ENCODE measurements at places on chromosomes 5 and 9.

- DNase-seq, result peak; percentile 74
Observed at GRCh38 chr9:123925819-123926218, 4.1 kb downstream of the DENND1A start.

DNA sequence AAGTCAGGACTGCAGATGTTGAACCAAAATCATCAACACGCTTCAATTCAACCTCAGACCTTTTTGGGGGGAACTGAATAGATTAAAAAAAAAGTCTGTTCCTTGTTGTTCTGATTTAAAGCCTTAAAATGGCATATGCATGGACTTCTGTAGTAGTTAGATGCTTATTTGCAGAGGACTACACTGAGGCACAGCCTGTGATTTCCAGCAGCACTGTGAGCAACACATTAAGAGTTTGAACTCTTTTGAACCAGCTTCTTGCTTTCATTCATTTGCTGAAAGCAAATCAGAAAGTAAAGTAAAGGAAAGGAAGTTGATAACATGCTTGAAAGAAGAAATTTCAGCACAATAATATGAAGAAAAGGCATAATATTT, 60.7 kb upstream of the DMAC1 start:
- no peak for DNase-seq

- no peak for DNase-seq
Observed at GRCh38 chr5:98978528-98978927, 49.7 kb upstream of the CHD1 start.

- no peak for DNase-seq
Observed at GRCh38 chr5:145775893-145776444, 59.2 kb downstream of the PRELID2 start.

GRCh38 chr9:131478421-131478868, 24.3 kb upstream of the POMT1 start:
- peak; percentile 42 for DNase-seq

GRCh38 chr9:132791699-132792240, 86.3 kb downstream of the AK8 start:
- DNase-seq, result no peak

GRCh38 chr5:171355302-171355724, 32.3 kb upstream of the NPM1 start:
- no peak for DNase-seq

- no peak for DNase-seq
Observed at GRCh38 chr5:88401686-88402085, 133.0 kb upstream of the TMEM161B start.

DNA sequence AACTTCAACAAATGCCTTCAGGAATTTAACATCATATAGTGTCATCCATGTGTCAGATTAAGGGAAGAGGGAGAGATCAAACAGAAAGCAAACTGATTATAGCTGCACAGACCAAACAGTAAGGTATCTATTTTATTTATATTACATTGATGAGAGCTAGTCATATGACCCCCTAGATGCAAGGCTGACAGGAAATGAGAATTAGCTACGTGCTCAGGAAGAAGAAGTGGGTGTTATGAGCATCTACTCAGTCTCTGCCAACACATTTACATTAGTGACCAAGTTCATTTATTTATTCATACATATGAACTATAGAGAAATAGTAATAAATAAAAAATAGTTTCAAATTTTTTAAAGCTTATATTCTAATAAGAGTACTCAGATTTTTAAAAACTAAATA, 787.3 kb downstream of the KCTD16 start:
- DNase-seq, result no peak

DNA sequence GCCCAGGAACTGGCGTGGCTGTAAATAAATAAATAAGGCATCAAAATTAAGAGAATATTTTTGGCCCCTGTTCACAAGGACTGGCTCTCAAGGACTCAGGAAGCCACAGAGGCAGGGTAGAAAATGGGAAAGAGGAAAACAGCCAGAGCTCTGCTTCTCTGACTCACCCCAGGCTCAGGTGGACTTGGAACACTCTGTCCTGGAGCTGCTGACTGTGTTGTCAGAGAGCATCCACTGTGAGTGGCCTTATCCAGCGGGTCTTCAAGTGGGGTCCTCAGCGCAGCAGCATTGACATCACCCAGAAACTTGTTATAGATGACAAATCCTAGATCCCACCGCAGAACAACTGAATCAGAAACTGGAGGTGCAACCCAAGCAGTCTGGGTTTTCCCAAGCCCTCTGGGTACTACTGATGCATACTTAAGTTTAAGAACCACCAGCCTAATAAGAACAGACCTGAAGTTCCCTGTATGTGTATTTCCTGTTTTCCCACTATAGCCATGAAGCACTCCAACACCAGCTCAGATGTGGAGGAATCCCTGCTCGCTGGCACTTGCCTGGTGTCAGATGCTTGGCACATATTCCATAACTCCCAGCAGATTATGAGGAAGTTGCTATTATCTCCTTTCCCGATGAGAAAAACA, 20.5 kb downstream of the ADRA1B start:
- no peak for DNase-seq

DNA sequence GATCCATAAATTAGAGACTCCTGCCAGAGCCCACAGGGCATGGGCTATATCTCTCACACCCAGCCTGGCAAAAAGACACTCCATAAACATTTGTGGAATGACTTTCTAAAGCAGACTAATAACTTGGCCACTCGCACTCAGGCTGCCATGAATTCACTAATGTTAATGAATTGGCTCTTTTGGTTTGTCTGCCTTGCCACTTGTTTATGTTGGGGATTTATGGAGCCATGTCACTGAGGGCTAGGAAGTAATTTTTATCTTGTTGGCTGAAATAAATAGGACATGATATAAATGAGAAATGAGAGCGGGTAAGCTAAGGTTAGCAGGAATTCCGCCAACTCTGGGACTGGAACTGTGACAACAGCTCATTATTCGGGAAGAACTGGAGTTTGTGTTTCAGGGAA, 55.2 kb downstream of the DROSHA start:
- no peak for DNase-seq

GRCh38 chr9:127539982-127540663, 72.0 kb upstream of the STXBP1 start:
- DNase-seq, result no peak

GRCh38 chr5:36734422-36734821, 128.0 kb downstream of the SLC1A3 start:
- peak; percentile 33 for DNase-seq

GRCh38 chr9:128593039-128593438, 40.7 kb downstream of the SPTAN1 start:
- DNase-seq, result no peak
